Esophagus muscularis mucosa (tissue), 4 donors: ENCODE measurements at places on chromosomes 7 and 10.

DNA sequence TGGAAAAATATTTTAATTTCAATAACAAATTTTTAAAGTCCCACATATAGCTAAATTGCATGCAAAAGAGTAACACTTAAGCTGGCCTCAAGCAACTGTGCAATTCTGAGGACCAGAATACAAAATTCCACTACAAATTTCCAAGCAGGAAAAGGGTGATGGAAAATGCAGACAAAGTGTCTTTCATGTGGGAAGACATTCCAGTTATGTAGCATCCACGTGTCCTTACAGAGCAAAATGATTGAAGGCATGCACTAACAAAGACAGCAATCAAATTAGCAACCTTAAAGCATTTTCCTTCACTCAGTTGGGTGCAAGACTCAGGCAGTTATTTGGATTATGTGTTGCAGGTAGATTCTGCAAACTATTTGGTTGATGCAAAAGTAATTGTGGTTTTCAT, 203.7 kb downstream of the HERPUD2 start:
- peak; percentile 53 for DNase-seq

DNA sequence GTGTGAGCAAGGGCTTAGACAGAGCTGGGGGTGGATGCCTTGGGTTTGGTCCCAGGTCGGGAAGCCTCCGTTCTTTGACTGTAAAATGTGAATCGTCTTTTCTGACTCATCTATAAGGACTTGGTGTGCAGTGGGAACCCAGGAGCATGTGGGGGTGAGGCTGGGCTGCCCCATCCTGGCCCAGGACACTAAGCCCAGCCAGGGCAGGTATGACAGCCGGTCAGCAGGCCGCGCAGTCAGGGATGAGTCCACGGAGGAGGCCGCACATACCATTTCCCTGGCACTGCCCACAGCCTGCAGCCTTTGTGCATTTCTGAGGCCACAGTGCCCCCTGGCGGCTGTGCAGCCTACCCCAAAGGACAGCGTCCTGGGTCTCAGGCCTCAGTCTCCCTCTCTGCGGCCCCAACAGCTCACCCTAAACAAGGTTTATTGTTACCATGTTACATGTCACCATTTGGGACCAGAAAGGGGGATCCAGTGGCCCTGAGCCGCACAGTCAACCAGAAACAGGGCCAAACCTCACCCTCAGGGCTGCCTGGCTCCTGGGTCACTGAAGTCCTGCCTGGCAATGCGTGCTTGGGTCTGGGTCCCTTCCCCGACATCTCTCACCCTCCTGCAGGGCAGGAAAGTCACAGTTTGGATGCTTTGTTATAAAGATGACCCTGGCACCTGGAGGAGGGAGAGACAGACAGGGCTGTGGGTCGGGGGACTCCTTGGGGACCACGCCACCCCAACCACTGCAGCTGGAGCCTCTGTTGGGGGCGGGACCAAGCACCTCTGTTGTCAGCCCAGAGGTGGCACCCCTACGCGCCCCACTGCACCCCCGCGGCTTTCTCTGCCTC, 14.4 kb upstream of the SH2B2 start:
- DNase-seq = no peak

DNA sequence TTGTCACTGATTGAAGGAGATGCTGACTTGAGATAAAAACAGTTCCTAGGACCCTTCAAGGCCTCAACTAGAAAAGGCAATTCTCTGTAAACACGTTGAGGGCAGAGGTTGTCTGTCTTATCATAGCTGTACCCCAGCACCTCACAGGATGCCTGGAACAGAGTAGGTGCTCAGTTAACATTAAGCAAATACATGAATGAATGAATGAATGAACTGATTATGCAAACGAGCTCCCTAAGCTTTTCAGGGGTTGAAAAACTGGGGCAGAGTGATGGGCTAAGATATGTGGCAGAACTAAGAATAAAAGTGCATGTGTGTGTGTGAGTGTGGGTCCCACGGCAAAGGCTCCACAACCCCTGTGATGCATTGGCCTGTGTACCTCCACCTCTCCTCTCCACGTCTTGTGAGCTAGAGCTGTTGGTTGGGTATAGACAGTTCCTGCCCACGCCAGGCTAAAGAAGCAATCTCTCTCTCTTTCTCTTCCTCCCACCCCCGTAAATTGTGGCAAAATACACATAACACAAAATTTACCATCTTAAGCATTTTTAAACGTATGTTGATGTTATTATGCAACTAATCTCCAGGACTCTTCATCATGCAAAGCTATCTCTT, 20.9 kb upstream of the SMC3 start:
- peak; percentile 86 for DNase-seq

GRCh38 chr7:29184599-29184998, 10.0 kb upstream of the CHN2 start:
- DNase-seq = no peak

GRCh38 chr10:78935697-78936407, 132.9 kb upstream of the ZMIZ1 start:
- DNase-seq = no peak

DNA sequence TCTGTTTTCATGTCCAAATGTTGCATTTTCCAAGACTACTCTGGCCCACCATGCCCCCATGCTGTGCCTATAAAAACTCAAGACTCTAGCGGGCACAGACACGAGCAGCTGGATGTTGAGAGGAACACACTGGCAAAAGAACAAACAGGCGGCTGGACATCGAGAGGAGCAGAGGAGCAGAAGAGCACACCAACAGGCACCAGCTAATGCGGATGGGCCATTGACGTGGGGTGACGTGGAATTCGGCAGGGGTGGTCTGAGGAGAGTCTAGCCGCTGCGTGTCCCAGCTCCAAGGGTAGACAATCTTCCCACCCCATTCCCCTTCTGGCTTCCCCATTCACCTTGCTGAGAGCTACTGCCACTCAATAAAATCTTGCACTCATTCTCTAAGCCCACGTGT, 54.4 kb upstream of the SMIM30 start:
- DNase-seq = no peak

- no peak for DNase-seq
These were observed 908 bp downstream of the NOM1 start for GRCh38 chr7:156950381-156950858.

GRCh38 chr7:31688372-31688771, 1.4 kb downstream of the PPP1R17 start:
- DNase-seq = no peak

- no peak for DNase-seq
These were observed 69.6 kb upstream of the ADO start for GRCh38 chr10:62734781-62735463.

- DNase-seq = no peak
These were observed 222.9 kb downstream of the KIF20B start for GRCh38 chr10:89924261-89924660.

DNA sequence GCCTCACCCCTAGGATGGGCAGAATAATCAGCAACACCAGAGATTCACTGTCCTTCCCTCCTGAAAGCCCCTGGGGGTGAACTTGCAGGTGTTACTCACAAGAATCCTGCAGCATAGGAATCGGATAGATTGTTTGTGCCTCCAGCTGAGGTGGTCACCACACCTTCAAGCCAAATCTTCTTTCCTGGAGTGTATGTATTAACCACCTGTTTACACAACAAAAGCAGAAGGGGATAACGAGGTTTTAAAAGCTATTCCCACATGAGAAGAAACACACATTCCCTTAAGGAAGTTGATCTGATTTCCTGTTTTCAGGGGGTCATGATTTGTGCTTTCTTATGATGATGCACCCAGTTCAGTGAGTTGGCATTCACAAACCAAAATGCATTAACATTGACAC, 173.8 kb upstream of the HPS1 start:
- no peak for DNase-seq

- DNase-seq = no peak
These were observed 73.5 kb downstream of the CUX1 start for GRCh38 chr7:101890749-101891523.
